ENCODE measurements at places on chromosomes 2 and 18.

DNA sequence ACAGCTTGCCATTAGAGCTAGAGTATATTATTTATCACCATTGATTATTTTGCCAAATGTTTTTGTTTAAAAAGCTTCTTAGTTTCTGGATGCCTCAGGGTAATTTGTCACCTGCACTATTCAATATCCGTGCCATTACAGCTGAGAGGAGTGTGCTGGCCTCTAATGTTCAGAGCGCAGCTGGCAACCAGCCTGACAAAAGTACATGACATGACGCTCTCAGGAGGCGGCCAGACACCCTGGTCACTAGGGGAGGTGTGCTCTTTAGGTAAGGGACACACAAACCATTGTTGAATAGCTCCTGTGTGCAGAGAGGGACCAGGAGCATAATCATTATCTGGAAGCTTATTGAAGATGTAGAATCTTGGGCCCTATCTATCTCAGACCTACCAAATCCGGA, 20.3 kb downstream of the LIMS1 start:
- no peak for DNase-seq

GRCh38 chr2:189347540-189347939, 93.7 kb upstream of the WDR75 start:
- no peak for DNase-seq

GRCh38 chr18:50805732-50806131, 14.1 kb downstream of the MRO start:
- DNase-seq = no peak

DNA sequence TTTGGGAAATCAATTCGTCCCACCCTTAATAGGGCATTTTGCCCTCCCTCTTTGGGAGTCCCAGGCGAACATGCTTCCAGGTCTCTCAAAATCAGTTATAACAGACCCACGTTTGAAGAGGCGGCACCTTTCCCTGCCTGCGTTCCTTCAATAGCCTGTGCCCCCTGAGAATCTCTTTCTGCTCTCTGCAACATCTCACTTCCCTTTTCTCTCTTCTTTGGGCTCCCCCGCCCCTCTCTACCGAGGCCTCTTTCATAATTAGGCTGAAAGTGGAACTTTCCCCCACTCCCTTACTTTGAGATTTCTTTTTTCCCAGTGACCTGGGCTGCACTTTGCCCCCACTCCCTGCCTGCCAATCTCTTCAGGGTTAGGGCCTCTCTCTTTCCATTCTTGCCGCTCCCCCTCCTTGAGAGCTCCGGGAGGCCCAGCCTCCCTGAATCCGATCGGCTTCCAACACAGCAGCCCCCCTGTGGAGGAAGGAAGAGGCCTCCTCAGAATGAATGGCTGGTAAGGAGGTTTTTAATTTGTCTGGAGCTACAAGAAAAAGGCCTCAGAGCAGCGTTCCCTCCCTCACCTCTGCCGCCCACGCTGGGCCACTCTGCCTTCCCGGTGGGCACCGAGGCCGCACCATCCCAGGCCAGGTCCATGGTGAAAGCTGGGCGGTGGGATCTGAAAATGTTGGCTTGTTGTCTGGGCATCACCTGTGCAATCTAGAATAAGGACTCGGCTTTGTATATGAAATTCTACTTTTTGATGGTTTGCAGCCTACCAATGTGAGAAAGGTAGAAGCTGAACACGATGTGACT, 162.6 kb upstream of the SIX3 start:
- peak; percentile 90 for DNase-seq

DNA sequence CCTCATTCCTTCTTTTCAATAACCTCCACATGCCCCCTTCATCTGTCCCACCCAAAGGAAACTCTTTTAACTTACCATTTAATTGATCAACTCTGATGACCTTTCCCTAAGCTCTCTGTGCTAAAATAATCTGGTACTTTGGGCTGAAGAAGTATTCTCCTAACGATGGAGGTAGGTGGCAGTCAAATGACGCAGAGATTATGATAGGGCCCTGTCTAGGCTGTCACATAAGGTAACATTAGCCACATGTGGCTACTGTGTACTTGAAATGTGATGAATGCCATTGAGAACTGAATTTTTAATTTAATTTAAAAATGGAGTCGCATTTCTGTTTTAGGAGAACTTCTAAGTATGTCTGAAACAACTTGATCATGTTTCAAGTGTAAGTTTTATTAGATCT, 140.5 kb upstream of the TNP1 start:
- DNase-seq = no peak

GRCh38 chr2:239821694-239822075, 203.5 kb downstream of the NDUFA10 start:
- DNase-seq = no peak

DNA sequence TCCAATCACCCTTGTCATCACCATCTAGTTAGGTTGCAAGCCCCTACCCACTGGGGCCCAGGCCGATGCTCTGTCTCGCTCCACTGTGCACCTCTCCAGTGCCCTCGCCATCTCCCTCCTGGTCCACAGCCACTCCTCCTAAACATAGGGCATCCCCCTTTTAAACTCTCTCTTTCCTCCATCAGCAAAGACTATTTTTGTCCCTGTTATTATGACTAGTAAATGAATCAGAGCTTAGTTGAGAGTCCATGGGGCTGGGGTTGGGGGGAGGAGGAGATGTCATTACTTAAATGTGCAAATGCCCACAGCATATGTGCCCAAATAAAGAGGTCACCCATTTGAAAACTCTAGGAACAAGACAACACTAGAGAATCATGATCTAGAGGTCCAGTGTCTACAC, 167.4 kb downstream of the TRABD2A start:
- no peak for DNase-seq

DNA sequence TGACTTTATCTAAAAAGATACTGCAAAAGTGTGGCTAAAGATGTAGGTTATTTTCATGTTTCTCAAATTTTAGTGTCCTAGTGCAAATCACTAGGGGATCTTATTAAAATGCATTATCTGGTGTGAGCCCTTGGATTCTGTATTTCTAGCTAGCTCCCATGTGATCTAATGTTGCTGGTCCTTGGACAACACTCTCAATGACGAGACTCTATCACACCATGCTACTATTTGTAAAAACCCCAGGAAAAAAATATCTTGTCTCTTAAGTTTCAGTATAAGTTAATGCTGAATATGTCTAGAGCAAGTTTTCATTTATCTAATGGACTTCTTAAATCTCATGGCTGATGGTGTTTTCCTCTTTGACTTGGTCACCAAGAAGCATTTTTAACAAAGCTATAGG, 5.8 kb downstream of the DOCK10 start:
- DNase-seq = no peak

- no peak for DNase-seq
Observed at GRCh38 chr2:166867874-166868514, 20.3 kb upstream of the XIRP2 start.

DNA sequence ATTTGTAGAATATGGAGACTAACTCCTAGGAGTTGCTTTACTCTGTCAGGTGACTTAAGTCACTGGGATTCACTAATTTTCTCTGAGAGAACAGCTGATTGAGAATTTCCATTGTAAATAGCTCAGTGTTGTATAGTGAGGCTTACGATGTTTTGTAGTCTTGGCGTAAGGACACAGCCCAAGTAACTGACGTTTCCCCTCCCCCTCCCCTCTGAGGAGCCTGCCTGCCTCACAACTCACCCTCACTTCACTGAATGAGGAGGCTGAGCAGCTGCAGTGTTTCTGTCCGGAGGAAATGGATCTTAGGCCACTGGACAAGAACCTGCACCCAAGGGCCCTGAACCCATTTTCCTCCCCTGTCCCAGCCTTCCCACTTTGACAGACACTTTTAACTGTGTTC, 264.6 kb downstream of the PHLPP1 start:
- DNase-seq = no peak

- no peak for DNase-seq
Observed at GRCh38 chr2:139674577-139674976, 894.4 kb upstream of the NXPH2 start.

- peak; percentile 41 for DNase-seq
Observed at GRCh38 chr2:23385351-23385747, 370 bp downstream of the KLHL29 start.

GRCh38 chr18:10247021-10247741, 207.3 kb upstream of the APCDD1 start:
- no peak for DNase-seq

DNA sequence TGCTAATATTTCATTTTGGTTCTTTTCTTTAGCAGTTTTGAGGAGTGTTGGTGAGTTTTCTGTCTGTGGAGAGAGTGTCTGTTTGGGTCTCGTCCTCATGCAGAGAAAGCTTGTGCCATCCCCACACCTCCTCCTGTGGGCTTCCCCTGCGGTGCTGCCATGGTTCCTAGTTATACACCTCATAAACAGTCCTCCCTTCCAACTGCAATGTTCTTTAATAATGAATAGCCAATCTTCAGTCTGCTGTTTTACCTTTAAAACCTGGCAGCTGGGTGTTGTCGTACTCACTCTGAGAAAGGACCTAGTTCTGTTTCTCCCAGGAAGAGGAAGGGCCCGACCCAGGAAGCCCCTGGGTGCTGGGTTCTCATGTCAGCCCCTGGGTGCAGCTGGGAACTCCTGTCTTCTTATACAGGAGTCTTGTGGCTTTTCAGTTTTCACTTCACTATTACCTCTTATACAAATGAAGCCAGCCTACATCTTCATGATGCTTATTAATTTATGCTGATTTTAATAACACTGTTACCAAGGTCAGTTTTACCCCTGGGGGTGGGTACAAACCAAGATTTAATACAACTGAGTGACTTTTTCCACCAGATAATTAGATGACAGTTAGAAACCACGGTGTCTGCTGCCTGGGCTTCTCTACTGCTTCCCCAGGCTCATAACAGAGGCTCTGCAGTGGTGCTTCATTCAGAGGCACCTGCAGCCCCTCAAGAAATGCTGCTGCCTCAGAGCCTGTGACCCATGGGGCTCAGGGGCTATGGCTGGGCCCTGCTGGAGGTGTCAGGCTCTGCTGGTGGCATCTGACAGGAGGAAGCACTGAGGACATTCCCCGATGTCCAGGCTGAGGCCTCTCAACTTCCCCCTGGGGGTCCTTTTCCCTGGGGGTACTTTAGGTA, 59.1 kb downstream of the COA5 start:
- no peak for DNase-seq

DNA sequence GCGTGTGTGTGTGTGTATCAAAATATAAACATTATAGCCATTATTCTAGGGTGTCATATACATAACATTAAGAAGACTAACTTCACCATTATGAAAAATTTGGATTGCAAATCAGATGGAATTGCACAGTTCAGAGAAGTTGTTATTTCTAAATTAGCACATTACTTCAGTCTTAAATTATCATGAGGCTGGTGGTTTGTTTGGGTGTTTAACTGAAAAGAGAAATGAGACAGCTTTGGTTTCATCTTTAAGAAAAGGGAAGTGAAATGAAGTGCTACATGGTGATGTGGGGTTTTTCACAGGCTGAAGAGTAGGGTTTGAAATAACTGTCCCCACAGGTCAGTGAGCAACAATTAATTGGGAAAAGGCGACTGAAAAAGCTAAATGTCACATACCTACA, 161.2 kb upstream of the XIRP2 start:
- peak; percentile 1 for DNase-seq

DNA sequence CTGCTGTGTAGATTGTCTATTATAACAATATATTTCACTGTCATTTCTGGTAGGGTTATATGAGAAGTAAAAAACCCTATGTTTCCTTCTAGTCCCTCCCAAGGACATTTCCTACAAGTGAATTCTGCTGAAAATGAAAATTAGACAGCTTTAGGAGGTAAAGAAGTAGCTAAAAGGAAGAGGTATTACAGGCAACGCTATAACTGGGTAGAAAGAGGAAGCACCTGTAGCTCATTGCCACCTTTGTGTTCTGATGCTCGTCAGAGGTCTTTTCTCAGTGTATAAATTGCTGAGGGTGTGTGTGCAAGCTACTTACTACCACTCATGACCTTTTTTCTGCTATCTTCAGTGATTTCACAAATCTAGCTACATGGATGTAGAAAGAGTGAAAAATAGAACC, 1.4 kb downstream of the DNAJC10 start:
- no peak for DNase-seq

DNA sequence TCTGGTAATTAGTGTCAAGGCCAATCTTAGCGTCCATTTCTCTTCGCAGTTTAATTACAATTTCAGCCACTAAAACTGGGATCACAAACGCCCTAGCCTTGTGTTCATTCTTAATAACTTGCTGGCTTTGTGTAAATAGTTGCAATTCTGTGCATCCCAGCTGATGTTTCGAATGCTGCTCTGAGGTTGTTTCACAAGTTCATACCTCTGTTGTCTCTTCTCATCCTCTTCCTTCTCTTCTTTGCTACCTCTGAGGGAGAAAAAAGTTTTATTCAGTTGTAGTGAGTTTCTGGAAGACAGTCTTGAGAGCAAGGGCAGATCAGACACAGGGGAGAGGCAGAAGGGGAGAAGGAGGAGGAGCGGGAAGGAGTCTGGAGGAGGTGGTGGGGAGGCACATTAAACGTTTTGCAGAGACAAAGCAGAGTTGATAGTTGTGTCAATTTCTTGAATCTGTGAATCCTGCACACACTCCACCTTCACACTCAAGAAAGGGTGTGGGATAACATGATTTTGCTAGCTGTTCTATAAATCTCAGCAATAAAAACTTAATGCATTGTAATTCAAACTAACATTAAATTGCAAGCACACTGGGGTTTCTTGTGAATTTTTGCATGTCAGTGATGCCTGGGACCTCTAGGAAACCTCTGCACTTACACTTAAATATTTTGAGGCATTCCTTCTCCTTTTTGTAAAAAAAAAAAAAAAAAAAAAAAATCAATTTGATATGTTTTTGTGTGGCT, 6.8 kb downstream of the MEIS1 start:
- no peak for DNase-seq

- DNase-seq = no peak
Observed at GRCh38 chr2:11533278-11534070, at the start of gene GREB1. TSS of gene GREB1 (plus strand) at chr2:11534045. CDS start at chr2:11556615, 22,570 bp downstream.

GRCh38 chr2:160227293-160227915, 27.3 kb upstream of the ITGB6 start:
- DNase-seq = no peak

DNA sequence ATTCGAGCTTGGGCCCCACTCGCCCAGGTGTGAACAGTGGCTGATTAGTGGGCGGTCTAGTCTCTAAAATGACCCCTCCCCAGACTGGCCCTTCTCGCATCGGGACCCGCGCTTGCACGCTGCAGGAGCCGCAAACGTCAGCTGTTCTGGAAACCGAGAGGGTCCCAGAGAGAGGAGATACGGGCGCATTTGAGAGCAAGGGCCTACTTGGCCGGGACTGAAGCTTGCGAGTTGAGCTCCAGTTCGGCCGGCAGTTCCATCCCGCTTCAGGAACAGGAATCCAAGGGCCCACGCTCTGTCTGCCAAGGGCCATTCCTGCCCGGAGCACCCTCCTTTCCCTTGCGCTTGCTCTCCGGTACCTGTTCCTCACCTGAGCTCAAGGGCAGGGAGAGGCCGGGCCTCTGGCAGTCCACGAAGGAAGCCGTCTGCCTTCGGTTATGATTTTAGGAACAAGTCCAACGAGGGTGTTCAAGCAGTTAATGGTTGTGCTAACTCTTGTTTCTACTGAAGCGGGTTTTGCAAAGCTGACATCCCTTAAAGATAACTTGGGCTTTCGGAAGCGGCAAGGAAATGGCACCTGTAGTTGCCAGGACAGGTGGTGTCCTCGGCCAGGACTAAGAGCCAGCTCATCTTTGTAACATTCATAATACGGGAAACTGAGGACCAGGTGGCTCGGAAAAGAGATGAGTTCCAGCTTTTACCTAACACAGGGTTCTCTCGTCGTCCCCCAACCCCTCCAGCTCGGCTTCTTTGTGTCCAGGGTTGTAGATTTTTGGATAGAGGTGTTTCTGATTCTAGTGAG, 3.9 kb upstream of the DLX1 start:
- no peak for DNase-seq

GRCh38 chr18:35467624-35468016, 30.1 kb downstream of the INO80C start:
- DNase-seq = no peak
